ENCODE measurements at places on chromosomes 12 and 14.

GRCh38 chr12:45355730-45356129, 139.8 kb downstream of the ANO6 start:
- no peak for DNase-seq

GRCh38 chr12:57105011-57105753, 6.0 kb downstream of the STAT6 start:
- no peak for DNase-seq

- no peak for DNase-seq
Observed at GRCh38 chr14:65565948-65566347, 153.4 kb downstream of the FUT8 start.

GRCh38 chr12:64318605-64319004, 72.0 kb downstream of the C12orf56 start:
- no peak for DNase-seq

GRCh38 chr12:115023279-115024265, 339.6 kb upstream of the TBX3 start:
- DNase-seq = no peak

GRCh38 chr12:72015895-72016294, 77.2 kb downstream of the TPH2 start:
- no peak for DNase-seq

- DNase-seq = no peak
Observed at GRCh38 chr14:38743966-38744584, 359.0 kb downstream of the SEC23A start.

DNA sequence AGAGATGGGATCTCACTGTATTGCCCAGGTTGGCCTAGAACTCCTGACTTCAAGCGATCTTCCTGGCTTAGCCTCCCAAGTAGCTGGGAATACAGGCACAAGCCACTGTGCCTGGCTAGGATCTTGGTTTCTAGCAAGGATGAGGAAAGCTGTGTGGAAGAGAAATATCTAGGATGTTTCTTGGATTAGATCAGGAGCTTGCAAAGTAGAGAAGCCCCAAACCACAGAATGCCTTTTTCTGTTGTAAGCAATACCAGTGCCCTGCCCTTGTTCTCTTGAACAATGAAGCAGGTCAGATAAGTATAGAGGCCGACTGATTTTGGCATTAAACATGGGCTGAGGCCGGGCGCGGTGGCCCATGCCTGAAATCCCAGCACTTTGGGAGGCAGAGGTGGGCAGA, 44.3 kb upstream of the STRN3 start:
- no peak for DNase-seq

GRCh38 chr14:31257244-31257553, 49.6 kb upstream of the HECTD1 start:
- DNase-seq = no peak

GRCh38 chr14:92729634-92730358, 18.6 kb downstream of the LGMN start:
- DNase-seq = no peak

DNA sequence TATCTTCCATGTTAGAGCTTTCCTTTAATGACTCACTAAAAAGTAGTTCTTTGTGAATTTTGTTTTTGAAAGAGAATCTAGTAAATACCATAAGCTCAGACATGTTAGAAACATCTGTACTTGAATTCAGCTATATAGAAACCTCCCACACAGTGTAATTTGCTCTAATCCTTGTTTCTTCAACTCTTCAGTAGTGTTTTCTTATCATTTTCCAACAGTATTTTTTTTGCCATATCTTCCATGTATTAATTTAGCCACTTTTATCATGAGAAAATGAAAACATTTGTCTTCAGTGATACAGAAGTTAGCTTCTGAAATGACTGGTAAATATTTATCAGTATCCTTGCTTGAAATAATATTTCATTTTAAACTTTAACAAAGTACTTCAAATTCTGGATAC, 73.6 kb downstream of the ARID2 start:
- DNase-seq = no peak

DNA sequence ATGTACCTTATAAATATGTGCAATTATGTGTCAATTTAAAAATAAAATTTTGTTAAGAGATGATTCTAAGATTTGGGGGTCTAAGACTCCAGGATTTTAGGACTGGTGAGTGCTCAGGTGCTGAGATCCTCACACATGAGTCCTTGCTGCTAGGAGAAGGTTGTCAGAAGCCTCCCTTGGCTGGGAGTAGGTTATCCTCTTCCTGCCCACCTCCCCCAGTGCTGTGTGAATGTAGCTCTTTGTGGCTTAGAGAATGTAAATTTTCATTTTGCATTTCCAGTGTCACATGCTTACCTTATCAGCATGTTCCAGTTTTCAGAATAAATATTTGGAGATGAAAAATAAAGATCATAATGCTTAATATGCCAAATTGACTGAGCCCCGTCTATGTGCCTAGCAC, 114.2 kb upstream of the MDM1 start:
- no peak for DNase-seq

DNA sequence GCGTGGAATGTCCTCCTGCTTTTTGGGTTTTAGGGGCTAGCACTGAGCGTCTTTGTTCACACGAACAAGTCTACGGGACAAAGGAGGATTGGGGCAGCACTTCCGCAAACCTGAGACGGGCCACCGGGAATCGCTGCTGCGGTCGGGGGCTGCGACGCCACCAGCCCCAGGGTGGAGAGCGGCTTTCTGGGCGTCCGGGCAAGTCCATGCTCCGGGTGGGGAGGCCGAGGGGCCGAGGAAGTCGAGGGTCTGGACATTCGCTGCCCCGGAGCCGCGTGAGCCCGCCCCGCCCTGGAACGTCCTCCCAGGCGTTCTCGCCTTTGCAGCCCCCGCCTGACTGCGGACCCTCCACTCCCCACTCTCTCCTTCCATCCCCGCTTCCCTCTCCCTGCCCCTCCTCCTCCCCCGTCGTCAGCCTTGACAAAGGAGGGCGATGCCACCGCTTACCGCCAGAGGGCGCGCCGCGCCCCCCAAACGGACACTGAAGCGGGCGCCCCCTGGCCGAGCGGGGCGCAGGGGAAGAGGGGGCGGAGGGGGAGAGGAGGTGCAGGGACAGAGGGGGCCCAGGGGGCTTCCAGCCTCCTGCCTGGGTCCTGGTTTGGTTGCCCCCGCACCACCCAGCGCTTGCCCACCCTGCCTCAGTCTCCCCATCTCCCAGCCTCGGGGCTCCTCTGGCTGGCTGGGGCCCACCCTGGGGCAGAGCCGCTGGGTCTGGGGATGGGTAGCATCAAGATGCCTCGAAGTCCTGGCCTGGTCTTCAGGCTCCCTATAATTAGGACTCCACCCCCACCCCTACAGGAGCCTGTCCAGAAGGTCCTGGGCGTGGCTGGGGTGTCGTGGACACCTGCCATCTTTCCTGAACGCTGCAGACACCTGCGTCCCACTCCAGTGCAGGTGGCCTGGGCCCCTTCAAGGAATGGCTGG, 39.1 kb upstream of the INF2 start:
- DNase-seq = no peak

- no peak for DNase-seq
Observed at GRCh38 chr12:75634244-75635222, 123.1 kb upstream of the KRR1 start.

DNA sequence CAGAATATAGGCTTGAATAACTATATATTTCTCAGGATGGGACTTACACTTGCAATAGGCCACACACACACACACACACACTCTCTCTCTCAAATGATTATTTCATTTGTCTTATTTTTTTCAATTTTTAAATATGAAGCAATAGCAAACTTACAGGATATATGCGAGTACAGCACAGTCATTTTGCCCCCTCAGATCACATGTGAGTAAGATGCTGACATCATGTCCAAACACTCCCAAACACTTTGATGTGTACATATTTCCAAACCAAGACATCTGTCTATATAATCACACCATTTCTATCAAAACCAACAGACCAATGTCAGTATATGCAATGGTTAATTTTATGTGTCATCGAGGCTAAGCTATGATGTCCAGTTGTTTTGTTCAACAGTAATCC, 1535.9 kb upstream of the FLRT2 start:
- DNase-seq = no peak

- no peak for DNase-seq
Observed at GRCh38 chr12:15709551-15709950, 79.6 kb downstream of the EPS8 start.

DNA sequence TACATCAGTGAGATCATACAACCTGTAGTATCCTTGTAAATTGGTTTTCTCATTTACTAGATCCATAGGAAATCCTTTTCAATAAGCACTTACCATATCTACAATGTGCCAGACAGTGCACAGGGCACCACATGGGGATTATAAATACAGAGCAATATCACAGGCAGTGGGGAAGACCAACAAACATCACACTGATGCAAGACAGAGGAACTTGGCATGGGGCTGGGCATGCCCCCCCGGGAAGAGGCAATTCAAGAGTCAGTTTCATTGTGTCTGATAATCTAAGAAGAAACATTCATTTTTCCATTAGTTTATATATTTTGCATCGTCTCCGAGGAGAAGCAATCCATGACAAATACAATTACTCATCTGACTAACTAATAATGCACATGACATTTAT, 16.2 kb downstream of the NT5DC3 start:
- no peak for DNase-seq

DNA sequence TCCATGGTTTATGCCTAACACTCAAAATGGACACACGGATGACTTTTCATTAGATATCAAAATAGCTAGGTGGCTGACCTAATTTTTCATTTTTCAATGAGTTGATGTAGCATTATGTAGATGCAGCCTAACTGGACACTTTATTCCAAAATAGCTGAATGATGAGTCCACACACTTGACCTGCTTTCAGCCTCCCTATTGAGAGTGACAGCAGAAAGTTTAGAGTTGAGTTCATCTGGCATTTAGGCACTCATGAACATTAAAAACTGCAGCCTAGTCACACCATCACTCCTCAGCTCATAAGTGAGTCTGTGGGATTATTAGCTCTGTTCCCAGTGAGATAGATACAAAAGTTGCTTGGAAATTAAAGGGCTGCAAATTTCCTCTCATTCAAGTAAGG, 307.3 kb upstream of the PRKD1 start:
- DNase-seq = no peak

- no peak for DNase-seq
Observed at GRCh38 chr12:5371631-5372030, 60.3 kb upstream of the NTF3 start.

DNA sequence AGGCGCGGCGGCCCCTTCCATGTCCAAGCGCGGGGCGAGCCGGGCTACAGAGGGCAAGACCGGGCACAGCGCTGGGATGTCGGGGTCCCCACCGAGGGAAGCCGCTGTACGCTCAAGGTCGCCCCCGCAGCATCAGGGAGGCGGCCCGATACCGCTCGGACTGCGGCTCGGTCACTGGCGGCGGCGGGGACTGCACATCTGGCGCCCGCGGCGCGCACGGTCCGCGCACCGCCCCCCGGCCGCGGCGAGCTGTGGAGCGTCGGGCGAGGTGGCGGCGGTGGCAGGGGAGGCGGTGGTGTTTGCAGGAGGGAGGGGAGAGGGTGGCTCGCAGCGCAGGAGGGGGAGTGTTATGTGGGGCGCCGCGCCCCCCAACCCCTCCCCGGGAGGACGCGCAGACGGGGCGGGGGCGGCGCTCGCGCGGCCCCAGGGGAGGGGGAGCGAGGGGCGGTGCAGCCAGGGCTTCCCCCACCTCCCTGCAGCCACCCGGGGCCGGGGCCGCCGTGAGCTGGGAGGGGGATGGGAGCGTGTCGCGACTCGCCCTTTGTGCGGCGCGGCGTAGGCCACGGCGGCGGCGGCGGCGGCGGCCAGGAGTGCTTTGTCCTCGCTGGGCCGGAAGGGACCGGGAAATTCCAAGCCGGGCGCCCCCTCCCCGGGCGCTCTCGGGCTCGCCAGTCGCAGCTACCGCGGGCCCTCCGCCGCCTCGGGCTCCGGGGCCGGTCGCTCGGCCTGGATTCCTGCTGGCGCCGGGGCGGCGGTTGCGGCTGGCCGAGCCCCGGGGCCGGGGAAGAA, at the start of gene NUAK1:
TSS of gene NUAK1 (minus strand) at position 322 of the 789 bp plus-strand sequence. CDS start at position 21, 301 bp downstream.
- peak; percentile 71 for DNase-seq

GRCh38 chr14:74867673-74868072, 8.3 kb downstream of the PROX2 start:
- no peak for DNase-seq

DNA sequence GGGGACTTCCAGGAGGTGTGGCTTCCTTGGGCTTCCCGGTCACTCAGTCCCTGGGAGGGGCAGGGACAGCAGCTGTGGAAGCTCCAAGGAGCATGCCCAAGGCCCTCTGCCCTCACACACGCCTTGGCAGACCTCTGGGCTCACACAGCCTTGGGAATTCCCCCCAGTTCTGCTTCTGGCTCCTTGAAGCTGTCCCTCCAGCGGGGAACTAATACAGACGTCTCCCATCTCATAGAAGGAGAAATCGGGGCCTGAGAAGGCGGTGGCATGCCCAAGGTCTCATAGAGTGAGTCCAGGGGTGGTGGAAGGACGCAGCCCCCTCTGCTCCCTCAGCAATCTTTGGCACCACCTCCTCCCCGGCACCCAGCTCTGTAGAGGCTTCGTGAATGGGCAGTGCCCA, 15.7 kb upstream of the TMEM119 start:
- DNase-seq = no peak

- no peak for DNase-seq
Observed at GRCh38 chr12:50248883-50249282, 34.4 kb downstream of the LIMA1 start.

GRCh38 chr12:8676651-8677050, 14.0 kb upstream of the MFAP5 start:
- no peak for DNase-seq

DNA sequence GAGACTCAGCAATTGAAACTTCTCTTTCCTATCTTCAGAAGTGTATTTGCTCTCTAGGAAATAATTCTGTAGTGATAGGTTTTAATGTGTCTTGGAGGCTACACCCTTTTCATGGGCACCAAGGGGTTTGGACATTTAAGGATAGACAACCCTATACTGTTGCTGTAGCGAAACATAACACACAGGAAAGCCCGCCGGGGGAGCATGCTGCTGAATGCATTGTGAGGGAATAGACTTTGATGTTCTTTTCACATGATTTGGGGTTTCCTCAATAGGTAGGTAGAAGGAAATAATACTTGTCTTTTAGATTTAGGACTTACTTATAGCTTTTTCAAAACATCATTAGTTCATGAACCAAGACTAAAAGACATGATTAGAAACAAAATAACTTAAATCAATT, 97.0 kb downstream of the PELI2 start:
- DNase-seq = no peak

GRCh38 chr14:59271734-59272133, 83.3 kb downstream of the DAAM1 start:
- DNase-seq = no peak

DNA sequence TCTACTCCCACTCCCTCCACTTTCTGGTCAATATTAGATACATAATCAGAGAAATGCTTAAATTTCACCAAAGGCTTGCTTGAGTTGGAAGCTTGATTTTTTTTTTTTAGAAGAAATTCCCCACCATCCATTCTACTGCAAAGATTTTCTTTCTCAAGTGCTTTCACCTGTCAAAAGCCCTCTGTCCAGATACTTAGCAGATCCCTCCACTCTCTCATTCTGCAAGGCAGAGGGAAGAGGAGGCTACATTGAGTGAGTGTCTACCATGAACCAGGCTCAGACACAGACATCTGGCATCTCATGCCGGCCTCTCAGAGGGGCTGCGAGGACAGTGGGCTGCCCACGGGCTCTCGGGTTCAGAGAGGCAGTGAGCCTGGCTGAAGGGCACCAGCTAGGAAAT, 127.6 kb upstream of the GSC start:
- no peak for DNase-seq
